ENCODE measurements at places on chromosomes 13 and 19.

- no peak for DNase-seq
Measured at GRCh38 chr19:35608251-35608650, 4.3 kb upstream of the HAUS5 start.

DNA sequence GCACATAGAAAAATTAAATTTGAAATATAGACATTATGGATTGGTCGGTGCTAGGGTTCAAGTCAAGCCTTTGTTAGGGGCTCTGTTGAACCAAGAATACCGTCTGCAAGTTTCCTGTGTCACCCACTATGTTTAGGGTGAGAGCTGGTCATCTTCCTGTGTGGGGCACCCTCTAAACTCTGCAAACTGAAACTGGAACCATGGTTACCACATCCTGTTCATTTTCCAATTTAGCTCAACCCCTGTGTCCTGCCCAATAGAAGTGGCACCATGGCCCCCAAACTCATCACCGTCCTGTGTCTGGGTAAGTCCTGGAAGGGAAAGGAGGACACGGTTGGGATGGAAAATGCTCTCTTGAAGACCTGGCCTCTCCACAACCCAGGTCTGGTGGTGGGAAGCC lies 29.9 kb downstream of the LAIR2 start:
- no peak for DNase-seq

- no peak for DNase-seq
Measured at GRCh38 chr13:52644108-52644507, 1.9 kb downstream of the HNRNPA1L2 start.

- no peak for DNase-seq
Measured at GRCh38 chr13:110319774-110320509, 12.9 kb downstream of the COL4A2 start.

DNA sequence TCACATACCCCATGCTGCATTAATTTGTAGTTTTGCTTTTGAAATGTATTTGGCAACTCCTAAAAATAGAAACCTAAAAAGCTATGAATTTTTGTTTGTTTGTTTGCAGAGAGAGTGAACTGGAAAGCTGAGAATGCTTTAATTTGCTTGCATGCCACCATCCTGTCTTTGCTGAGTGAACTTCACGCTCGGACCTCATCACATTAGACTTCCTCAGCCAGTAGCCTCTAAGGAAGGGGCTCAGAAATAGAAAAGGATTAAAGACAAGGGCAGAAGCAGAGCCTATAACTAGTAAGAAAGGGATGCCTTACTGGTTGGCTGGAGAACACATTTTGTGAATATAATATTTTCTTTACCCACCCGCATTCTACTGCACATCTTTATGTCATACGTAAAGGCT lies 275.1 kb downstream of the DCLK1 start:
- no peak for DNase-seq

DNA sequence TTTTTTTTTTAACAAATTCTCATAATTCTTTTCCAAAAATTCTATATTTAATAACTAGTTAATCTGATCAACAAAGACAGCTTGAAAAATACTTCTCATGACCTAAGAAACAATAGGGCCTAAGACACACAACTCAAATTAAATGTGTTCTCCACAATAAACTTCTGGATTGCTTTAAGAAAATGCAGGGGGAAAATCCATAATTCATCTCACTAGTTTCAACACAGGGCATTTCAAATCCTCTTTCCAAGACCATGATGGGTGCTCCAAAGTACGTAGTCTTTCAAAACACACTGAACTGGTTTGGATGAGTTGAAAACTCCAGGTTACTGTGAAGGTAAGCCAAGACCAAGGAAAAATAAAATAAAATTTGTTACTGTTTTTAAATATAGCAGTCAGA lies 62.6 kb downstream of the DCLK1 start:
- peak; percentile 80 for DNase-seq

- DNase-seq = no peak
Measured at GRCh38 chr13:112902669-112903068, 66.3 kb upstream of the MCF2L start.

GRCh38 chr13:112891477-112892401 lies 77.3 kb upstream of the MCF2L start:
- no peak for DNase-seq

DNA sequence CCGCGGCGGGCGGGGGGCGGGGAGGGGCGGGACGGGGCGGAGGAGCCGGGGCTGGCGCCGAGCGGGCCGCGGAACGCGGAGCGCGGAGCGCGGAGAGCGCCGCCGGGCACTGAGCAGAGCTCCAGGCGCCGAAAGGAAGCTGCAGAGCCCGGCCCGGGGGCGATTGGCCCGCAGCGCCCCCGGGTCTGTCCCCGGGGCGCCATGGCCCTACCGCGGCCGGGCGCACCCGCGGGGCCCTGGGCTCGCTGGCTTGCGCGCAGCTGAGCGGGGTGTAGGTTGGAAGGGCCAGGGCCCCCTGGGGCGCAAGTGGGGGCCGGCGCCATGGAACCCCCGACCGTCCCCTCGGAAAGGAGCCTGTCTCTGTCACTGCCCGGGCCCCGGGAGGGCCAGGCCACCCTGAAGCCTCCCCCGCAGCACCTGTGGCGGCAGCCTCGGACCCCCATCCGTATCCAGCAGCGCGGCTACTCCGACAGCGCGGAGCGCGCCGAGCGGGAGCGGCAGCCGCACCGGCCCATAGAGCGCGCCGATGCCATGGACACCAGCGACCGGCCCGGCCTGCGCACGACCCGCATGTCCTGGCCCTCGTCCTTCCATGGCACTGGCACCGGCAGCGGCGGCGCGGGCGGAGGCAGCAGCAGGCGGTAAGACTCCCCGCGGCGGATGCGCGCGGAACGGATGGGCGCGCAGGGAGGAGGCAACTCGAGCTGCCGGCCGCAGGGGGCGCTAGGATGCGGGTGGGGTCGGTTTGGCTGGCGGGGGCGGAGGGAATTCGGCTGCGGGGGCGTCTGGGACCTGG lies at the start of gene PDE4A:
TSS of gene PDE4A (plus strand) at position 95 of the 796 bp plus-strand sequence. CDS start at position 322, 227 bp downstream.
- no peak for DNase-seq

- DNase-seq = peak; percentile 66
Measured at GRCh38 chr13:94480672-94481145, 1.2 kb upstream of the DCT start.

- DNase-seq = no peak
Measured at GRCh38 chr19:52956917-52957316, 5.8 kb downstream of the ZNF816 start.

GRCh38 chr13:49563516-49563915 lies 21.8 kb downstream of the RCBTB1 start:
- DNase-seq = peak; percentile 4

- no peak for DNase-seq
Measured at GRCh38 chr19:28426110-28426729, 786.7 kb downstream of the UQCRFS1 start.

DNA sequence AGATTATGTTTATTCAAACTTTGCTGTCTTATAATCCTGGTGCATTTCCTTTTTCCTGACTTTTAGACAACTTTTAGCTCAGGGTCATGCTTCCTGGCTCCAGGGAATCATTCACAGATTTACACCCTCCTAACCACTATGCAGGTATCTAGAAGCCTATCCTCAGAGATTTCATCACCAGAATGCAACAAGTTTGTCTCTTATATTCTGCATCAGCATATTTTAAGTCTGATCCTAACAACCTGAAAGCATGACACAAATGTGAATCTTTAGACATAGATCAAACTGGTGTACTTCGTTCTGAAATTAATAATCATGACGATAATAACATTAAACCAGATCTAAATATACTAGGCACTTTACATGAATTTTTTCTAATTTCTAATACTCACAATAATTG lies 100.0 kb downstream of the TRPC4 start:
- DNase-seq = no peak

GRCh38 chr13:41502673-41503072 lies 45.3 kb downstream of the RGCC start:
- no peak for DNase-seq

DNA sequence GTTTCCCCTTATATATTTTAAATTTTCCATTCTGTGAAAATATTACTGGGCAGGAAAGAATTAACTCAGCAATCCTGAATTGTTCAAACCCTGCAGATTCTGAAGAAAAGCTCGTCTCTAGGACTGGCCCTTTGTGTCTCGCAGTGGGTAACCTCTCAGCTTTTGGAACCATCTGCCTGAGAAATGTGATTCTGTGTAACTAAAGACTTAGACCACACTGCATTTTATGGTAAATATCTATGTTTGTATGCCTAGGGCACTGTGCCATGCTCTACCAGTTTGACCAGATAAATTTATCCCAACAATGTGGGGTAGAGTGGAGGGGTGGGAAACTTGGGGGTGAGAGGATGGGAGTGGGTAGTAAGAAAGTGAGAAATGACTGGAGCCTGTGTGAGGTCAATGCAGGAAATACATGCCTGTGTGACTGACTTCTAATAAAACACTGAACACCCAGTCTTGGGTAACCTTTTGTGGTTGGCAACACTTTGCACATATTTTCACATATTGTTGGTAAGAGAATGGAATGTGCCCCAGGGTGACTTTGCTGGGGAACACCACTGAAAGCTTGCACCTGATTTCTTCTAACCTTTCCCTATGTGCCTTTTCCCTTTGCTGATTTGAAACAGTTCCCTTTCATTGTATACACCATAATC lies 1181.9 kb downstream of the OLFM4 start:
- DNase-seq = no peak

GRCh38 chr13:62625214-62625881 lies 1209.7 kb upstream of the PCDH20 start:
- no peak for DNase-seq

DNA sequence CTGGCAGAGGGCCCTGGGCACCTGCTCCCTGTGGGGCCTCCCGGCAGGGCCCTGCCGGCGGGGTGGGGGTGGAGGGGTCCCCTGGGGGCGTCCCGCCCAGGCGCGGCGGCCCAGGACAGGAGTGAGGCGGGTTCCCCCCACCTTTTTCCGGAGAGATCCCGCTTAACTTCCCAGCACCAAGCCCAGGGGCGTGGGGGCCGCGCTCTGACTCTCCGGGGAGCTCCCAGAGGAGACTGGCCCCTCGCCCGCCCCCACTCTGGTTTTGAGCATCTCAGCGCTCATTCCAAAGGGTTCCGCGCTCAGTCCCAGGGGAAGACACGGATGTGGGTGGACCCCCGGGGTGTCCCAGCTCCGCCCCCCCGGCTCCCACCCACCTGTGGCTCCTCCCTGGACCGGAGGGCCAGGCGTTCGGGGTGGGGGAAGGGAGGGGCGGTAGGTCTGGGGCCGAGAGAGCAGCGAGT lies 476 bp downstream of the C2CD4C start:
- no peak for DNase-seq

GRCh38 chr13:73189776-73190175 lies 131.0 kb downstream of the KLF5 start:
- DNase-seq = no peak

DNA sequence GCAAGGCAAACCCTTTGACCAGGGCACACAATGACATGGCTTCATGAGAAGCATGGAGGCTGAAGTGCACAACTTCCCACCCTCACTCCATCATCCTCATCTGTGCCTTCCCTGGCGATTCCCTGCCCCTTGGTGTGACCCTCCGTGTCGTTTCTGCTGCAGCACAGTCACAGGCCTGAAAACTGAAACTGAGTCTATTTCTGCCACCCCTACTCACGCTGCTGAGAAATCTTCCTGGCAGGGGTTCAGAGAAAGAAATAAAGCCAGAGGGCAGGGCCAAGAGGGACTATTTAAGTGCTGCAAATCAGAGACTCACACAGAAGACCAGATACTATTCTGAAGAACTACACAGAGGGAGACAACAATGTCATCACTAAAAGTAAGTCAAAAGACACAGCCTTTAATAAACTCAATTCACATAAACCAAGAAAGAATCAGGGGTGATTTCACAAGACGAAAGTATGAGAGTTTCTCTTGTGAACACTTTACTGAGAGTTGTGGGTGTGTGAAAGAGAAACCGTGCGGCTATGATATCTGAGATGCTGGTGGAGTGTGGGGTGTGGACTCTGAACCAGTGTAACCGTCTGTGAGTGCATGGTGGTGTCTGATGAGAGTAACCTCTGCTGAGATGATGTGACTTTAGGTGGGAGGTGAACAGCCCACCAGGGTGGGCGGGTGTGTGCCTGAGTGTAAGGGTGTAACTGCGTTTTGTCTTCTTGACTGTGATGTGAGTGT lies 23.5 kb downstream of the LGALS16 start:
- no peak for DNase-seq

DNA sequence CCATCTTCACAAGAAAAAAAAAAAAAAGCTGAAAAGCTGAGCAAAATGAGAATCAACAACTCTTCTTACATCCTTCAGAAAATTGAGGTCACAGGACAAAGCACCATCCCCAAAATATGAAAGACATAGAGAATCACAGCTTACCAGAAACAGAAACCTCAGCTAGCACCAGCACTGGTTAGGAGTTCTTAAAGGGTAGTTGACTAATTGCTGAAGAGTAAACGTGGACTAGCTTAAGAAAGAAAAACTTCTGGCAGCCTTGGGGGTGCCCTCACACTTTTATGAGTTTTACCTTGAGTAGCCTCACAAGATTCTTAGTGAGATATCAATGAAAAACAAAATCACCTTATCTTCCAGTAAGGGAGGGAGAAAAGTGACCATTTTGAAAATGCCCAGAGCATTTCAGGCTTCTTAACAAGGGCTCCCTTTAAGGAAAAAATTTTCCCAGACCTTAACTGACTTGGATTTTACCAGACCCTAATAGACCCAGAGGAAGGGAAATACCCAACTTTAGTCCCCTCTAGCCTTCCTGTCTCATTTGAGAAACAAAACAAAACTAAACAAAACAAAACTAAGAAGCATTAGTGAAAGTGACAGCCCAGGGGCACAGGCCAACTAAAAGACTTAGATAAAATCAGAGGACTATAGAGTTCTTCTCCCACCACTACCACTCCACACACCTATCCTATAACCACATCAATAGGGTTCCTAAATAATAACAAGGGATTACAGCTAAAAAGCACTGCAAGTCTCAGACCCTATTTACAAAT lies 888.6 kb downstream of the DIAPH3 start:
- no peak for DNase-seq

DNA sequence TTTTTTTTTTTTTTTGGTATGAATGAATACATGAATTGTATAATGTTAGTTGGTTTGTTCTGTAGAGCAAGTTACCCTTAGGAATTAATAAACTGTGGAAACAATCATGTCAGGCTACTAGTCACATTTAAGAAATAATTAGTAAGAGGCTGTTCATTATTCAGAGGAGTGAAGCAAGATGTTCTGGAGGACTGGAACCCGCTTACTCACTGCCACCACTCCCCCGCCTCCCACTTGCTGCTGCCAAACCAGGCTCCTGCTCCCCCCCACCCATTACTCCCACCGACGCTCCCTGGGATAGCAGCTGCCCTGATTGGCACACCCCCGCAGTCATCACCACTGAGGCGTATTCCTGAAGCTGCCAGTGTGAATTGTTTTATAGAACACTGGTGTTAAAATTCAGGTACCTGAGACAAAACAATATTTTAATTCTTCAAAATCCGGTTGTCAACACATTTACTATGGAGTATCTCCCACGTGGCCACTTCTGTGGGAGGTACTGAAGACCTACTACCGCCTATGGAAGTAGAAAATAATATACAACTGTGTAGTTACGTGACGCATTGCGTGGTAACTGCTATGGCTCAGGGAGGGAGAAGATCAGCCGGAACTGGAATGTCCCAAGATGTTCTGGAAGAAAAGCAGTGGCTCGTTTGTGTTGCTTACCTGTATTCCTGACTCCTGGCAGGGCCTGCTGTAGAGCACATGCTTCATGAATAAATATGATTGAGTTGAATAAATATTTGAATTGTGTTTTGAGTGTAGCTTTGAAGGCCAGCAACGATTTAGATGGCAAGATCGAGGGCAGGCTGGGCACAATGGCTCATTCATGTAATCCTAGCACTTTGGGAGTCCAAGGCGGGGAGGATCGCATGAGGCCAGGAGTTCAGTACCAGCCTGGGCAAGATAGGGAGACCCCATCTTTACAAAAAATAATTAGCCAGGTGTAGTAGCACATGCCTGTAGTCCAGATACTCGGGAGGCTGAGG lies 1.7 kb downstream of the DPY19L3 start:
- DNase-seq = no peak

All from skin of body (tissue), 3 donors.